ENCODE measurements at places on chromosomes 7 and 10.

DNA sequence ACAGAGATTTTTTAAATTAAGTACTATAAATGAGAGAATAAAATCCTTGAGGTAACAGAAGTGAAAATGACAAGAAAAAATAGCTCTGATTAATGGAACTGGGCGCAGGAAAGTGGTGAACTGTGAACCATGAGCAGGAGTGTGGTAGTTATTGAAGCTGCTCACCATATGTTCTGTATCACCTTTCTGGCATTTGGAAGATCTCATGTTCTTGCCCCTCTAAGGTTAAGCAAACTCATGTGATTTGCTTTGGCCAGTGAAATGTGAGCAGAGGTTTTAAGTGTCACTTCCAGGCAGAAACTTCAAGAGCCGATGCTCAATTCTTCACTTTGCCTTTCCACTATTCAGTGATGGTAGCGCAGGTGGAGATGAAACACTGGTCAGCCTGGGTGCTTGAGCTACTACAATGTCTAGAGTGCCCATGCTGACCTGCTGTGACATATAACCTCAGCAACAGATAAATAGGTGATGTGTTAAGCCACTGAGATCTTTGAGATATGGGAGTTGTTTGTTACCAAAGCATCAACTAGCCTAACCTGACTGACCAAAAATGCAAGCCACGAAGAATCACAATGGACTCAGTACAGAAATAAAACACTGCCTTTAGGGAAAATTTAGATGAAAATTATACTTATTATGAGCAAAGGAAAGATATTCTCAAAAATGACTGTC is 18.4 kb downstream of the MTPAP start:
- DNase-seq: no peak

DNA sequence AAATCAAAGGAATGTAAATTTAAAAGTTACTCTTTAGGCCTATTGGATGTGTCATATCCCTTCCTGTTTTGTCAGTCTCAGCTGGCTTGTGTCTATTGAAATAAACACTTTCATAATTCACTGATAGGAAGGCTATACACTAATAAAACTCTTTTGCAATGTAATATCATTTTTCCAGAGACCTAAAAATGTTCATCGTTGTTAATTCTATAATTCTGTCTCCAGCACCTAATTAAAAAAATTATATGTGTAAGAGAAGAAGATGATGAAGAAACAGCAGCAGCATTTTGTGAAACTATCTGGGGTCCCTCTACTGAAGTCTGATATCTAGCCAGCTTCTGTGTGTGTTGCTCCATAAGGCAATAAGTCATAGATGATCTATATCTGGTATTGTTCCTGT is 602.7 kb downstream of the ETV1 start:
- DNase-seq: no peak

GRCh38 chr7:67673861-67674260 is 677.2 kb downstream of the TYW1 start:
- DNase-seq: no peak

DNA sequence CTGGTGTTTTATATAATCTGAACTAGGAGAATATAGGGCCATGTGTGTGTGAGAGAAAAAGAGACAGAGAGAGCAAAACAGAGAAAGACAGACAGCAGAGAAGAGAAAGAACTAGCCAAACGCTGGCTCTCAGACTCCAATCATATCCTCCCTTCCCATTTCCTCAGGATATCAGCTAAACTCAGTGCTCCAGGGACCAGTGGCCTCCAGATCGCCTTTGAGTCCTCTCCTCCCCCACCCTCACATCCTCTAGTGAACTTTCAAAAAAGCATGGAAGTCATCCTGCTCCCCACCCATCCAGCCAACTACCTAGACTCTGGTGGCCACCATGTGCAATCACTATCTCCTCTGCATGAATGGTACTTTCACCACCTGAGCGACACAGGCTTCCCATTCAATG is 386.1 kb upstream of the NPVF start:
- DNase-seq: no peak

DNA sequence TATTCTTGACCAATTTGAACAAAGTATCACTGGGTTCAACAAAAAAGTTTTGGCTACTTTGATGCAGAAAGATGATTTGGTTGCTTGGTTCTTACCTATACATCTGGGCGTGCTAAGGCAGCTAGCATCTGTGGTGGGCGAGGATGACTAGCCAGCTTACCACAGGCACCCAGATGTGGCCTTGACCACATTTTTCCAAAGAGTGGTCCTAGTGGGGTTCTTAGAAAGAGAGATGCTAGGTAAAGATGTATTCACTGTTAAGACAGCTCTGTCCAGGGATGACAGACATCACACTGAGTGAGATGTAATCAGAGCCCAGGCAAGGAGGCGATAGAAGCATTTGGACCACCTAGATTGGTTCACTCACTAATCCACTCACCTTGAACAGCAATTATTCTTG is 785 bp downstream of the DNTT start:
- no peak for DNase-seq

DNA sequence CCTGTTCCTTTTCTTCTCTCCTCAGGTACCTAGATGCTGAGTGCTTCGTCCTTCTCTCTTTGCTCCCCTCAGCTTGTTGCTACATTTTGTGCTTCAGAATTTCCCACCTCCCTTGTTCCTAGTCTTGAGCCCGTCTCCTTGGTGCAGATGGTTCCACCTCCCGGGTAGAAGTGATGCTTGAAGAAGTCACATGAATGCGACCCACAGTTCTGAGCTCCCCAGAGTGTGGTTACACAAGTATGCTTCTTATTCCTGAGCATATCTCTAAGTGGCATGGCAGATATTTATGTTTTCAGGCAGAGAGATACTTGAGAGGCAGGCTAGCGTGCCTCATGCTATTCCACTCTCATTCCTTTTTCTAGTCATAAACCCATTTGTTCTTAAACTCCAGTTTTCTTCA is 34.0 kb downstream of the INPP5F start:
- no peak for DNase-seq

DNA sequence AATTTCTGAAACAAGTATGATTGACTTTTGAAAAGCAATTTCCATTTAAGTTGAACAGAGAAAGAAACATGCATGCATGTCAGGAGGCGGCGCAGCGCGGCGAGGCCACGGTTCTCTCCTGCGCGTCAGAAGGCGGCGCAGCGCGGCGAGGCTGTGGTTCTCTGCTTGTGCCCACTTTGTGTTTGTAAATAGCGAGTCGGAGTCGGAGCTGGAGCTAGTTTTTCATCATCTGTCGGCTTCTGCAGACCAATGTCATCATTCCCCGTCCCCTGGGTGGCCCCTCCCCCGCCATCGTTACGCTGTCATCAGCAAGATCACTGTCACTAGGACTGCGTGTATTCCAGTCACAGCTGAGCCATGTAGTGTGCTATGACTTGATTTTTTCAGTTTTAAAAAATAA is 49.2 kb downstream of the INPP5A start:
- DNase-seq: no peak

DNA sequence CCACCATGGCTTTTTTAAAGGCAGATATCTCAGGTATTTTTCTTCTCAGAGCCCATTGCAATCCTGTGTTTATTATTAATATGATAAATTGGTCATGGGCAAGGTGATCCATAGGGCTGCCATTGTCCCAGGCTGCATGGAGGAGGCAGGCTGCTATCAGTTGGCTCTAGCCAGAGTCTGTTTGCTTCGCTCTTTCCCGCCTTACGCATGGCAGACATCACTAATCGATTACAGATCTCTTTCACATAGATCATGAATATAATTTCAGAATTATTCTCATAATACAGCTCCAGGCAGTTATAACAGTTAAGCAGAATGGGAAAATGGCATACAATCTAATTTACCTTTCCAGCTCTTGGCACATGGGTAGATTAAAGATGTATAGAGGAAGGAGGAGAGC is 30.4 kb upstream of the HABP2 start:
- no peak for DNase-seq

DNA sequence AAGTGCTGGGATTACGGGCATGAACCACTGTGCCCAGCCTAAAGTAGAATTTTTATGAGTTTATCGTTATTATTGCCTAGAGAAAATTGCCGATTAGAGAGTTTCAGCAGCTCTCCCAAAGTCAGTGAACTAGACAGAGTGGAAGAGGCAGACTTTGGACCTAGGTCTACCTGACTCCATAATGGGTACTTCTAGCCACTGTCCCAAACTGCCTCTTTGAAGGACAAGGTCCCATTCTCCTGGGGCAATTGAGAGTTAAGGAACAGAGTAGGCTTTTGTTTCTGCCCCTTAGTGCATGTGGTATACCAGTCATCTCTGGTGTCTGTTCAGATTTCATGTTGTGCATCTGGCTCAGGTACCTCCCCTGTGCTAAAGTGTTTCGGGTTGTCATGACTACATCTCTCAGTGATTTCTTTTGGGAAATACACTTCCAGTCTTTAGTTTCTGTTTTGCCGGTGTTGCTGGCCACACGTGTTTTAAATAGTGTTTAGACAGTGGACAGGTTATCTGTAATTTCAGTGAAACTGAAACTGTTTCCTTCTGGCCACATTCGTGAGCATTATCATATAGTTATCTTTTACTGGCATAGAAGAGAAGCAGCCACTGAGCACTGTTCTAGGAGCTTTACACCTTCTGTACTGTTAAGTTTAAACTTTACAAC is 4.7 kb downstream of the TMEM236 start:
- no peak for DNase-seq

GRCh38 chr7:36986511-36986933 is 262.2 kb upstream of the AOAH start:
- no peak for DNase-seq

DNA sequence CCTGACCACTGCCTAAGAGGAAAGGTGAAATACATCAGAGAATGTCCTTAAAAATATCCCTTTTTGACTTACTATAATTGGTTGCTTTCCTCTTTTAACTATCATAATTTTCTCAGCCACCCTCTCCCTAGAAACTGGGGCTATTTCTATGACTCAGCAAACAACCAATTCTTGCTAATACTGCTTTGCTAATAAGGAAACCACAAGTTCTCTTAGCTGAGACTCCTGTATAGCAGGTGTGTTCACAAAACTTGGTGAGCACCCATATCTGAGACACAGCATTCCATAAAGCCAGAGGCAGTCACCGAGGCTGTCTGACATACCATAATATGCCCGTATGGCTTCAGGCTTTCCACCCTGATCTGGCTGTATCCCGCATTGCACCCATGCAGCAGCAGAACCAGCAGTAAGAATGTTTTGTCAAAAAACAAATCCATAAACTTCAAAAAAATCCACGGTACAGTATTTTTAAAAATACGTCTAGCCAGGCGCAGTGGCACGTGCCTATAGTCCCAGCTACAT is 191.7 kb upstream of the C7orf33 start:
- no peak for DNase-seq

GRCh38 chr7:158366916-158367633 is 220.5 kb downstream of the PTPRN2 start:
- DNase-seq: no peak

GRCh38 chr10:86545101-86545500 is 23.5 kb upstream of the WAPL start:
- no peak for DNase-seq

DNA sequence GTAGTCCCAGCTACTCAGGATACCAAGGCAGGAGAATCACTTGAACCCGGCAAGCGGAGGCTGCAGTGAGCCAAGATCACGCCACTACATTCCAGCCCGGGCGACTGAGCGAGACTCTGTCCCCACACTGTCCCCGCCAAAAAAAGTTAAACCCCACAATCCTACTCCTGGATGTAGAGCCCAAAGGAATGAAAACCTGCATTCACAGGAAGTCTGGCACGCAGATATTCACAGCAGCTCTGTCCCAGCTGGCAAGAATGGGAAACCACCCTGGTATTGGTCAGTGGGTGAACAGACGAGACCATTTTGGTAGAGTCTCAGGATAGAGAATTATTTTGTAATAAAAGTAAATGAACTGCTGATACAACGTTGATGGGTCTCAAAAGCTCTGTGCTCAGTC is 225.2 kb downstream of the MAD1L1 start:
- DNase-seq: no peak

- DNase-seq: no peak
These were observed 19.4 kb downstream of the ITGB1 start for GRCh38 chr10:32938554-32939061.

DNA sequence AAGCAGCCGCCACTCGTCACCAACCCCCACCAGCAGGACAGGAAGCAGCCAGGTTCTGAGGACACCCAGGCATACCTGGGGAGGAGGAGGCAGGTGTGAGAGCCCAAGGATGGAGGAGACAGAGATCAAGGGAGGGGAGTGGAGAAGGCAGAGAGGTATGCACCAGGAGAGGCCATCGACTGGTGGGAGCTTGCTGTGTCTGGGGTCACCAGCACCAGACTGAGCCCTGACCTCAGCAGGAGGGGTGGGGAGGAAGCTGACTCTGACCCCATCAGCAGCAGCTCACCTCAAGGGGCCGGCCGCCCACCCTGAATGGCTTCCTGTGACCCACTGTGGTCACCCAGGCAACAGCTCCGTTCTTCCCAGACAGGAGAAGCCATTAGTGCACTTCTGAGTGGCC is 7.8 kb downstream of the VIPR2 start:
- DNase-seq: no peak

DNA sequence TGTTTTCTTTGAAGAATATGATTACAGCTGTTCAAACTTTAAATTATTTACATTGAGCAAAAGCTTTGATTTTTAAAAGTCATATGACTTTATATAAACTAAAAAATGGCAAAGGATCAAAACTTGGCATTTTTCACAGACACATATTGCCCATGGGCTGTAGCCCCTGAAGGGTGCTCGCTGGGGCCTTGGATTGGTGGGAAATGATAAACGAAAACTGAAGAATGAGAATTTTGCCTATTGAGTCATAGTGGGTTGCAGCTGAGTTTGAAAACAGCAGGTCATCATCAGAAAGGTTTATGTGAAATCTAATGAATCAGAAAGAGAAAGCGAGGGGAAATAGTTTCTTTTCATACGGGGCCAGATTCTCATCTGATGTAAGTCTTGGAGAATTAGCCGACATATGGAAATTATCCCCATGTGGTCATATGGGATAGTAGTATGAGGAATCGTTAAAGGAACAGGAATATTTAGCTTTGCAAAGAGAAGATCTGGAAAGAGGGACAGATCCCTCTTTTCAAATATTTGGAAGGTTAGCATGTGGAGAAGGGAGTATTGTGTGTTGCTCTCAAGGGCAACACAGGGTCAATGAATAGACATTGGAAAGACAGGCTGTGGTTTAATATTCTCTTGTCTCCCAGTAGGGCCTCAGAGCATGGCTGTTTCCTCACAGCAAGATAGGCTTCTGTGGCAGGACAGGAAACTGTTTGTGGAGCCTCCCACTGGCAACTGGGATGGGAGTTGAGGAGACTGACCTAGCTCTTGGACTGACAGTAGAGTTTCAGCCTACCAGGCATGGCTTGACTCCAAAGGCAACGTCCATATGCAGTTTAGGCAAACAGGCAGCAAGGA is 119.0 kb downstream of the FZD1 start:
- DNase-seq: no peak

DNA sequence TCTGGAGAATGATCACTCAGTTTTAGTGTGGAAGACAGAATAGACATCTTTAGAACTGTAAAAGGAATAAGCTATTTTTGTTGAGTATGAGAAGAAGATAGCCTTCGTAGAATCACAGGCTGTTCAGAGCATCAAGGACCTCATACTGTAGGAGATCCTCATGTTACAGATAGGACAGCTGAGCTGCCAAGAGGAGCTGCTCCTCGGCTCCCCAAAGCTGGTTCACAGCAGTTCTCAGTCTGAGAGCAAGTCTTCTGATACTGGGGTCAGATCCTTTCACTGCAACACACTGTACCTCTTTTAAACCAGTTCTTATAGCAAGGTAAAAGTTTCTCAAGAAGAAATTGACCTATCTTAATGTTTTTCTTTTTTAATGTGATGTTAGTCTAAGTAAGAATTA is 17.1 kb downstream of the CCNY start:
- no peak for DNase-seq

- DNase-seq: no peak
These were observed 10.5 kb downstream of the ZNF282 start for GRCh38 chr7:149205690-149206381.

GRCh38 chr7:14973712-14974428 is 71.3 kb upstream of the DGKB start:
- no peak for DNase-seq

GRCh38 chr7:138875794-138876193 is 77.8 kb upstream of the ATP6V0A4 start:
- no peak for DNase-seq
